ENCODE measurements at places on chromosomes 13 and 19.

DNA sequence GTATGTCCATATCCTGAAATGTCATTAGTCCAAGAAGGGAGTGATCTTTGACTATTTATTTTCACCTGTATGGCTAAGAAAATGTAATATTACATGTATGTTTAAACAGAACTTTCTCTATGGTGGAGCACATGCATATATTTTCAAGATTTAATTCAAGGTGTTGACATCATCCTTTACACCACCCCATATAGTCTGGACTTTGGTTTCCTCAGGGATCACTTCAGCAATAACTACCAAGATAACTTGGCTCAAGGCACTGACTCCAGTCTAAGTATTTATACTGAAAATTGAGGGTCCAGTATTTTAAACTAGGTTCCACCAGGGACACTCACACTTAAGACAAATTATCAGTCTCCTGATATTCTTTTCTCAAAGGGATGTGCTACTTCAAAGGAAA lies 660.6 kb downstream of the EFNB2 start:
- no peak for DNase-seq

DNA sequence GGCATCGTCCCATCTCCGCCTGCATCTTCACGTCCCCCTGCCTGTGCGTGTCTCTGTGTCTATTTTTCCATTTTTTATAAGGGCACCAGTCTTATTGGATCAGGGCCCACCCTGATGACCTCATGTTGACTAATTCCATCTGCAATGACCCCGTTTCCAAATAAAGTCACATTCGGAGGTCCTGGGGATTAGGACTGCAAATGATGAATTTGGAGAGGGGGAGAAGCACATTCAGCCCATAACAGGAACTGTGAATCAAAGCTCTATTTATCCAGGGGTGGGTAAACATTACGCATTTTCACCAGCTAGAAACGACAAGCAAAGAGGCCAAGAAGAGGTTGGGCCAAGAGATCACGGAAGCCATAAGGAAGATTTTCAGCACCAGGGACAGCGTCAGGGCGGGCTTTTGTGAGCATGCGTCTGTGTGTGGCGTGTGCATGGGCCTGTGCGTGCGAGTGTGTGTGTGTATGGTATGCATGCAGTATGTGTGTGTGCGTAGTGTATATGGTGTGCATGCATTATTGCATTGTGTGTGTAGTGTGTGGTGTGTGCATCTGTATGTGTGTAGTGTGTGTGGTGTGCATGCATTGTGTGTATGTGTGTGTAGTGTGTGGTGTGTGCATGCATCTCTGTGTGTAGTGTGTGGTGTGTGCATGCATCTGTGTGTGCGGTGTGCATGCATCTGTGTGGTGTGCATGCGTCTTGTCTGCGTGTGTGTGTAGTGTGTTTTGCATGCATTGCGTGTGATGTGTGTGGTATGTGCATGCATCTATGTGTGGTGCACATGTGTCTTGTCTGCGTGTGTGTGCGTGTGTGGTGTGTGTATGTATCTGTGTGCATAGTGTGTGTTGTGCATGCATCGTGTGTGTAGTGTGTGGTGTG lies 19.6 kb downstream of the CELF5 start:
- peak; percentile 70 for DNase-seq

GRCh38 chr13:39133781-39134180 lies 95.5 kb downstream of the NHLRC3 start:
- no peak for DNase-seq

DNA sequence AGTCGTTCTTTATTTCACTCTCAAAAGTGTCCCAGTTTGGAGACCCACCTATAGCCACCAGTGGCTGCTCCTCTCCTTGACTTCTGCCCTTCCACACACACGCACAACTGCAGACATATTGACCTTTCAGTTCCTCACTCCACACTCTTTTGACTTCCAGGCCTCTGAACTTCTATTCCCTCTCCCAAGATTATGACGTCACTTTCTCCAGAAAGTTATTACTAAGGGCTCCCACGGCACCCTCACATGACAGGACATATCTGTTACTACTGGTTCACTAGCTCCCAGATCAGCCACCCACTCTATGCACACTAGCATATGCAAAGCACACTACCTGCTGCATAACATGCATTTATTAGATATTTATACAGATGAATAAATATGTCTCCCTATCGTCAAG lies 45.9 kb downstream of the XPO4 start:
- DNase-seq: no peak

DNA sequence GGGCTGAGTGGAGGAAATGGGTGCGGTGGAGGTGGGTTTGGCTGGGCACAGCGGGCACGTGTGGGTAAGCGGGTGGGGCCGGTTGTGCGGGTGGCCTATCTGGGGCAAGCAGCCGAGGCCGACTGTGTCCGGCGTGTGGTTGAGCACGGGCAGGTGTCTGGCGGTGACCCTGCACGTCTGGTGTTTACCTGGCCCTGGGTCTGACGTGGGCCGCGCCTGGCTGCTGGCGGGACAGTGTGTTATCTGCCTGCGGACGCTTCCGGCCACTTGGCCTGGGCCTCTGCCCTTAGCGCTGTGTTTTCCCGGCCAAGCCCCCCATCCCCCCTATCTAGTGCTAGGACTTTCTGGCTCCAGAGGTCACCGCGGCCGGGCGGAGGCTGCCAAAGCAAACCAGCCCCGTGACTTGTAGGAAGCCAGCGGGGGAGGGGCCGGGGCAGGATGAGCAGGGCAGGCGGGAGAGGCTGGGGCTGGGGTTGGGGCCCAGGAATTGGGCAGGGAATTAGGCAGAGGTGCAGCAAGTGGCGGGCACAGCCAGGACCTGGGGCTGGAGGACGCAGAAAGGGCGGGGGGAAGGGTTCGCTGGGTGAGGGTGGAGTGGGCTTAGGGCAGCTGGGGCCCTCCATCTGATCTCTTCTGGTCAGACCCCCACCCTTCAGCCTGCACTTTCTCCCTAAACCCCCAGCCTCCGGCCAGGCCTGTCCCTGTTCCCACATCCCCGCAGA lies 534 bp upstream of the HPN start:
- peak; percentile 24 for DNase-seq

Measured in HT-29 (cell line).